ENCODE measurements at places on chromosomes 4 and X.

DNA sequence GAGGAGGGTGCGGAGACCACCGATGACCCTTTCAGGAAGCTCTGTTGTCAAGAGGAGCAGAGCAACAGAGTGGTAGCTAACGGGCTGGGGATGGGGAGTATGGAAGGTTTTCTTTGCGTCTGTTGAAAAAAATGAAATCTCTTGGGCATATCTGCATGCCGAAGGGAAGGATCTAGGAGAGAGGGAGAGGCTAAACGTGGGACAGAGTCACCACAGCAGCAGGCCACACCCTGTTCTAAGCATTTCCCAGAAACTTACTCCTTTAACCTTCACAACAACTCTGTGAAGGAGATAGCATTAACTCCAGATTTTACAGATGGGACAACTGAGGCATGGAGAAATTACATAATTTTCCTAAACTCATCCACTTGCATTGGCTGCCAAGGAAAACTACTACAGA is 71.8 kb upstream of the EXOC1L start:
- no peak for DNase-seq

DNA sequence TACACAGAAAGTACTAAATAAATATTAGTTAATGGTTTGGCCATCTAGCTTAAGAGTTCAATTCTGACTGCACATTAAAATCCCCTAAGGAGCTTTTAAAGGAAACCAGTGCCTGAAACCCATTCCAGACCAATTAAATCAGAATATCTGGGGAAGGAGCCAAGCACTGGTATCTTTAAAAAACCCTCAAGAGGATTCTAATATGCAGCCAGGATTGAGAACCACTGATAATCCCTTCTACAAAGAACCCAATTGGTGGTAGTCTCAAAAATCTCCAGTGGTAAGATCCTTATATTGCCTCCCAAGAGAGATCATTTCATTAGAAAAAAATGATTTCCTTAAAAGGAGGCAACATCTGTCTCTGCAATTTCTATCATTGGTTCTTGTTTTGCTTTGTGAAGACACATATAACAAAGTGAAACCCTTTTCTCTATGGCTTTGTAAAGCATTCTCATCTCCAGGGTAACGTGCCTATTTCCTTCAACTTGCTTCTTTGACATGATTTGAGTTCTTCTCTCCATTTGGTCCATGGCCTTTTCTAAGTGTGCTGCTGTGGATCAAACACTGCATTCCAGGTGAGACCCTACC is 3.5 kb downstream of the GPR34 start:
- no peak for DNase-seq

DNA sequence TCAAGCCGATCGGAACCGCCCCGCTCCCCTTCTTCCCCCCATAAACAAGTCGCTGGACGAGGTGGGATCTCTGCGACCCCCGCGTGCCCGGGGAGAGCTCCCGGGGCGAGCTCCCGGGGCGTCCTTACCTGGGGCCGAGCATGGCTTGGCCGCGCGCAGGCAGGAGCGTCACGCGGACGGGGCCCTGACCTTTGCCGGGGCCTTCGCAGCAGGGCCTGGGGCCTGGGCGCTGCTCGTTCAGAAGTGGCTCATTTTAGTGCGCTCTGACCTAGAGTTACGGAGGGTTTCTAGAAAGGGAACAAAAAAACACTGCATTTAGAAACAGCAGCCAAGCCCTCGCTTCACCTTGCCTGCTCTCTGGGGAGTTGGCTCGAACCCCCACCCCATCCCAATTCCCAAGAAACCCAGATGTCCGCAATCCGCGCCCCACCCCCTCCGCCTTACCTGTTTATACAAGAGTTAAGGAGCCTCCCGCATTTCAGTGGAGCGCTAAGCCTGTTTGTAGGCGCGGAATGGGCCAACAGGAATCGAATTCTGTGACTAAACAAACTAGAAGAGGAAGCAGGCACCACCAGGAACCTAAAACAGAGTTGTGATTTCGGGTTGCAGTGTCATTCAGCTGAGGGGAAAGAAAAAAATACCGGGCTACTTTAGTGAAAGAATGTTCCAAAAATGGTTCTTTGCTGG is 814 bp upstream of the RBM47 start:
- DNase-seq: peak; percentile 55

- no peak for DNase-seq
Measured at GRCh38 chr4:4852591-4853362, 6.7 kb upstream of the MSX1 start.

GRCh38 chr4:93469560-93469959 is 359.0 kb upstream of the ATOH1 start:
- no peak for DNase-seq

DNA sequence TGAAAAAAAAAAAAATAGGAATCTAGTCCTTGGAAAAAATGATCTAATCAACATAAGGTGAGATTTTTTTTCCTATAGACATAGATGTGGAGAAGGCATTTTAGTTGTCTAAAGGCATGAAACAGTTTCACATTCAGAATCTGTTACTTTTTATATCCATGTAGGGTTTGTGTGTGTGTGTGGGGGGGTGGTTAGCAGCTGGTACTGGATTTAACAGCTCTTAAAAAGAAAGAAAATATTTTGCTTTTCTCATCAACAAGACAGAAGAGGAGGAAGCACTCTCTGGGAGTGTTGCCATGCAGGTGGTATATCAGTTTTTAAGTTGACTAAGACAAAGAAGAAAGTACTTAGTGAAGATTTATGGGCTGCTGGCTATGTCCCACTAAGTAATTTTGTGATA is 122.3 kb downstream of the VCX3B start:
- DNase-seq: no peak

DNA sequence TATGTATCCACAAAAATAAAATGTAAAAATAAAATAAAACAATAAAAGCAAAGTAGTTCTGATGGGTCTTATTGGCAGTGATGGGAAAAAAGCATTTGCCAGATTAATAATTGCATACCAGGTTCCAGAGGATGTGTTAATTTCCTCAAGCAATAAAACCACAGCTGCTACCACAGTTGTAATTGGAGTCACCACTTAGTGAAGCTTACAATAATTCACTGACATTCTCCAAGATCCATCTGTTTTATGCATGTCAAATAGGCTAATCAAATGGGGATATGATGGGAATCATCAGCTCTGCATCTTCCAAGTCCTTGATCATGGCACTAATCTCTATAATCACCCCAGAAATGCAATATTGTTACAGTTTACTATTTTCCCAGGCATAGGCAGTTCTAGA is 123.5 kb upstream of the EMCN start:
- DNase-seq: no peak

DNA sequence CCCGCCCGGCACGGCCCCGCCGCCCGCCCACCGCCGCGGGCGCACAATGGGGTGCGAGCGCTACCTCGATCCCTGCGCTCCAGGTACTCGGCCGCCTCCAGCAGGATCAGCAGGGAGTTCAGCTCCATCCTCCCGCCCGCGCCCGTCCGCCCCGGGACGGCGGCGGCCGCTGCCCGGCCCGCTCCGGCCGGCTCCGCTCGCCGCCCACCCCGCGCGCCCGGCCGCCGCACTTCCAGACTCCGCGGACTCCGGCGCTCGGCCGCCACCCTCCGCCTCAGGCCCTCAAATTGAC is at the start of gene MXD4:
Gene MXD4 (minus strand): TSS at position 257 of the 292 bp plus-strand sequence. CDS start 129 bp downstream, at position 128.
- DNase-seq: no peak

GRCh38 chrX:148872161-148872535 is 371.7 kb downstream of the AFF2 start:
- no peak for DNase-seq

- no peak for DNase-seq
Measured at GRCh38 chr4:109214622-109215301, 87.7 kb downstream of the COL25A1 start.

DNA sequence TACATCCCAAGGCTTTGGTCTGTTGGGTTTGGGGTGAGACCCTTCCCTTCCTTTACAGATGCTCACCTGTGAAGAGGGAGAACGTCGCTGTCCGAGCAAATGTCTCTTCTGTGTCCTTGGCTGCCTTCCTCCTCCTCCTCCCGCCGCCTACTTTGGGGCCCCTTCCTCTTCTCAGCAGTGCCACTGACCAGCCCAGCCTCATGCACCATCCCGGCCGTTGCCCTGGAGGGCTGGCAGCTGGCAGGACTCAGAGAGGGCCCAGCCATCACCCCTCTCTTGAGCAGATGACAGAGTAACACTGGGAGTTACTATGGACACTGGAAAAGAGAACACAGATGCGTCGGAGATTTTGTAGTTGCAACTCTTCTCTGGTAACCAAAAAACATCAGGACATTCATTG is 68.2 kb downstream of the TRMT44 start:
- no peak for DNase-seq

- no peak for DNase-seq
Measured at GRCh38 chr4:85808104-85808503, 333.2 kb downstream of the ARHGAP24 start.

DNA sequence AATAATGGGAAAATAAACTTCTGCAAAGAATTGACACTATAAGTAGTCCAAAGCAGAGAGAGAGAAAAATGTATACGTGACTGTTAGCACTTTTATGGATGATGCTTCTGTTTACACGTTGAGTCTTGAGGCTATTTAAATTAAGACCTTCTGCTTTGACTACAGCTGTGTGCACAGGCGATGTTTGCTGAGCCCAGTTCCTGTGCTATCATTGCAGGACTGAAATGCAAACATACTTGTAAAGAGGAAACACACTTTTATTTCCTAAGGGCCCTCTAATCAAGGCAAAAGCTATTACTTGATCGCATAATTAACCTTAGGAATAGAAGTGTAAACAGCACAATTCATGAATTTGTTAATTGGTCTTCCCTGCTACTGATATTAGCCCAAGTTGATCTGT is 226.9 kb downstream of the FBXW7 start:
- peak; percentile 94 for DNase-seq

GRCh38 chr4:169050881-169051760 is 41.1 kb upstream of the CBR4 start:
- no peak for DNase-seq

- DNase-seq: no peak
Measured at GRCh38 chrX:75230296-75230695, 43.6 kb upstream of the UPRT start.

DNA sequence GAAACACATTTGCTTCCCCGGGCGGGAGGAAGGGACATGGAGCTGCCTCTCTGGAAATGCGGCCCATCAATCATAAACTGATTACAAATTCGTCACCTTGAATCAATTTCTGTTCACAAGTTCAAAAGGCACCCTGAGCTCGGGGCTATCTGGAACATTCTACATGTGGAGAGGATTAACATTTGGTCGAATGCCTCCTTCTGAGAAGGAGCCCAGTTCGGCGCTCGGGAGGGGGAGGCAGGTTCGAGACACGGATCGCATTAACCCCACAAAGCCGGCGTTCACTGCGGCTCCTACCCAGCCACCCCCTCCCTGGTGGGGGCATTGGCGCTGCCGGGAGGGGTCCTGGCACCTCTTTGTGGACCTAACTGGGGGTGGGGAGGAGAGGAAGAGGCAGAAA is 108.0 kb downstream of the CPZ start:
- DNase-seq: no peak

DNA sequence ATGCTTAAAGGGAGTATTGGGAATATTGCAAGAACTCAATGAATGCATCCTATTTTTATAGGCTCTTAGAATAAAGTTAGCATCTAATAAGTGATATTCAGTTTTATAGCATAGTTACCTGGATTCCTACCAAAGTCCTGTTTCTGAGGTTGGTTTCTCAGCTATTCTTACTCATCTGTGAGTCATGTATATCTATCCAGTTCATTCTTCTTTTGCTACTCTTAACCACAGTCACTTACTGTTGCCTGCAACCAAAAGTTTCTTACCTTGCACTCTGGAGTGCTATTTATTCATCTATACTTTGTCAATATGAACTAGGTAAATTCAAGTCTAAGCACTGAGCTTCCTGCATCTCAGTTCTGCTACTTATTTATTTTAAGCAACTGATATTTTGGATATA is 322.5 kb downstream of the HS3ST1 start:
- DNase-seq: no peak

DNA sequence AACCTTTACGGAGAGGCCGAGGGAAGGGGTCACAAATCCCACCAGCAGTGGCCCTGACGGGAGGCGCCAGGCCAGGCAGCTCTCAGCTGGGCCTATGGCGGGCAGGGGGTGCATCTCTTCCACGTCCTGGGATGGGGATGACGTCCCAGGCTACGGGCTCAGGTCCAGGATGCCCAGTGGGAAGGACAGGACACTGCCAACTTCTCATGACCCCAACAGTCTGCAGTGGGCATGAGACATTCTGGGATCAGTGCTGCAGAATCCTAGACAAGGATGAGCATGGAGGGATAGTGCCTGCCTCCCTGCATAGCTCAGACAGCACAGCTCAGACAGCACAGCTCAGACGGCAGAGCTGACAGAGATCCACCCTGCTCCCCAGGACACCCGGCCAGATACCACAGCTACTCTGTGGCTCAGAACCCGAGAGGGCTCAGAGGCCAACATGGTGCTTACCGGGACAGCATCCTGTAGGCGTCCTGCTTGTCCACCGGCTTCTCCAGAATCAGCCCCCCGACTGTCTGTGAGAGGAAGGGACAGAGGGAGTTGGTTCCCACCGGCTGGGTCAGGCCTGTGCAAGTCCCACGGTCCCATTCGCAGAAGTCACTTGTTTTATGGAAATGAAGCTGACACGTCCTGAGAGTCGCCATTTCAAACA is 17.3 kb downstream of the ASMTL start:
- DNase-seq: no peak

DNA sequence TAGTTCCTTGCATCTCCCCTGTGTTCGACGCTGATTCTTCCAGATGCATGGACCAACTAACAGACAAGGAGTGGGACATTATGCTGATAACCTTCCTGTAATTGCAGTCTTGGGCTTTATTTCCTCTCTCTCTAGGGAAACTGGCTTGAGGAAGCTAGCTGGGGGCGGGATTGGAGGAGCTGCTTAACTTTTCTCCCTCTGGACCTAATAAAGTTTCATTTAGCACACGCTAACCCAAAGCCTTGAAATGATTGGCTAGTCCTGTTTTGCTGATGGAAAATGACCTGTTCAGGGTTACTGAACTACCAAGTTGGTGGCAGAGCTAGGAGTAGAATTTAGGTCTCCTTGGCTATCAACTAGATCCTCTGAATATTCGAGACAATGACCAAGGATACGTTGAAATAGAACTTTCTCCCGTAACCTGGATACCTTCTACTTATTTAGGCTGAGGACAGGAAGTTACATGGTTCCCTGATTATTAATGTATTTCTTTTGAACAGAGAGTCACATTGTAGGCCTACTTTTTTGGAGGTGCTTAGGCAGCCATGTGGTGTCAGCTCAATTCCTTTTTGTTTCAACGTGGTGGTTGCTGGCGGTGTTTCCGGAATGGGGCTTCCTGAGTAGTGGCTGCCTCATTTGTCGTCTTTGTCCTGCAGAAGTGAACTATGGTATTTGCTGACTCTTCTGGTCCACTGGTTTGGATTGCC is 2.0 kb downstream of the PGK1 start:
- DNase-seq: no peak

GRCh38 chr4:24646798-24647460 is 62.6 kb upstream of the DHX15 start:
- DNase-seq: no peak
